DND-41 (cell line): ENCODE measurements at places on chromosomes 2 and 18.

GRCh38 chr18:41721103-41721790 is 233.8 kb upstream of the PIK3C3 start:
- no peak for DNase-seq

DNA sequence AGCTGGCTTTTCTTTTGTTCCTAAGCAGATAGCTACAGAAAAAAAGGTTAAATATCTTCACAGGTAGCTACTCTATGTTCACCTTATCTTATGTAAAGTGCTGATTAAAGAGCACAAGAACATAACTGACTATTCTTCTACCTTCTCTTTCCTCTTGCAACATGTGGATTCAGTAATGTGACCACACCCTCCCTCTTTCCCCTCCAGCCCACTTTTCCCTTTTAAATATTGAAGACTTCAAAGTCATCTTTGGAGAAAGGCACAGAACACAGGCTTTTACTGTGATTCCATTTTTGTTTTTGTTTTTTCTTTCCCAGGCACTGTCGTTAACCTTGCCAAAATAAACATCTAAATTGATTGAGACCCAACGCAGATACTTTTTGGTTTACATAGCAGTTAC is 418.1 kb upstream of the CDH20 start:
- no peak for DNase-seq

GRCh38 chr2:201966691-201967438 is 66.8 kb upstream of the FZD7 start:
- no peak for DNase-seq

DNA sequence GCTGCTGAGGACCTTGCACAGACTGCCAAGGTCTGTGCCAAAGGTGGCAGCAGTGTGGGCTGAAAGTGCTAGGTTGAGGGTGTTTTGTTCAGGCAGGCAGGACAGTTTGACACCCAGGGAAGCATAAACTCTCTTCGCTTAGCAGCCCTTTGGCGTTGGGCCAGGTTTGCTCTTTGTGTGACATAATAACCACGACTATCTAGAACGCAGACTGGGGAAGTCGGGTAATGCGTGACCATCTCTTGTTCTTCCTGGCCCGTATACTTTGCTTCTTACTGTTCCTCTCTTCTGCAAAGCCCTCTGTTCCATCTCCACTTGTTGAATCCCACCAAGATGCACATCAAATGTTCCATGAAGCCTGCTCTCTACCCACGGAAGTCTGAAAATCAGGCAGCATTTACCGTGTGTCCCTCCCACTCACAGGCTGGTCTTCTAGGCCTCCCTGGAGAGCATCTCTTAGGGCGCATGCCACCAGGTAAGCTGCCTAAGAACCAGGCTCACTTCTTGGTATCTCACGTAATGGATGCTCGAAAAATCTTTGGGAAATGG is 96.7 kb upstream of the LMAN1 start:
- DNase-seq, result peak; percentile 10

DNA sequence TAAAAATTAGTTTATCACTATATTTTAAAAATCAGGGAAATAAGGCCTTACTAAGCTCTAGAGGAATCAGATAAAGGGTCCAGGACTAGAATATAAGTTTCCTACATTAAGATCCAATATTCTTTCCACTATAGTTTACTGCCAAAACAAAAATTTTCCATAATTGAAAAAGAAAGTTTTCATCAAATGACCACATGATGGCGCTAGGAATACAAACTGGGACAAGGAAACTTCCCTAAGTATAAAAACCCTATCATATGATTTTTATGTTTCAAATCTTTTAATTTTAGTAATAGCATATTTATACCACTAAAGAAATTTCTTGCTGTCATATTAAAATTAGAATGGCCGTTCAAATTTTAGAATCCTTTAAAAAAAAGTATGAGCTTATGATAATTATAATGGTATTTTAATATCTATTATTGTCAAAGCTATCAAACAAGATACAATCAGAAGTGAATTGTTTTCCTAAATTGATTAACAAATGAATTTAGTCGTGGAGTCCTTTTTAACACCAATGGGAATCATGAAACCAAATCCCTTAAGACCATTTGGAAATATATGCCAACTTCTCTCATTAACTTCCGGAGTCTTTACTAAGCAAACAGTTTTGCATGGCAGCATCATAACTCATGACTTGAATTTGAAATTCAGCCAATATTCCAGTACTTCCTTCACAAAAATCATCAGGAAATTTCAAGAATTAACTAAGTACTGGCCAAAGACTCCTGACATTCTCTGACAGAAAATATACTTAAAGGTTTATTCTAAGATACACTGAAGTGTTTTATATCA is 70.3 kb downstream of the SCN1A start:
- no peak for DNase-seq

DNA sequence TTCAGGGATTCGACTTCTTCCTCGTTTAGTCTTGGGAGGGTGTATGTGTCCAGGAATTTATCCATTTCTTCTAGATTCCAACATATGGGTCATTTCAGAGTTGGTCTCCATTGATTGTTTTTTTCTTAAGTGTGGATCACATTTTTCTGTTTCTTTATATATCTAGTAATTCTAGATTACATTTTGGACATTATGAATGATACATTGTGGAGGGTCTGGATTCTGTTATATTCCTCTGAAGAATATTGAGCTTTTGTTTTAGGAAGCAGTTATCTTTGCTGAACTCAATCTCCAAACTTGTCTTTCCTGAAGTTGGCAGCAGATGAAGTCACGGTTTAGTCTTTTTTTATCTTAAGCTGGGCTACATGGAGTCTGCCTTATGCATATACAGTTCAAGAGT is 9.3 kb downstream of the FAM228B start:
- DNase-seq, result no peak

DNA sequence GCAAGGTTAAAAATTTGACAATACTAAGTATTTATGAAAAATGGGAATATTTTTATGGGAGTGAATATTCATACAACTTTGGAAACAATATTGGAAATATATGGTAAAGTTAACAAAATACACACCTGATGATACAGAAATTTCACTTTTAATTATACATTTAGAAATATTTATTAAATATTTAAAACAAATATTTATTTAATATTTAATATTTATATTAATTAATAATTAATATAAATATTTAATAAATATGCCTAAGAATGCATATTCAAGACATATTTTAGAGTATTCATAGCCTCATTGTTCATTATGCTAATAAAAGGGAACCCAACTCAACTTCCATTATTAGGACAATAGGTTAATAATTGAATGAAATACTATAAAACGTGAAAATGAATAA is 7.0 kb upstream of the DYNAP start:
- no peak for DNase-seq

- peak; percentile 52 for DNase-seq
Observed at GRCh38 chr2:179020156-179020750, 29.7 kb downstream of the CCDC141 start.

- DNase-seq, result no peak
Observed at GRCh38 chr2:179636995-179637394, 224.4 kb downstream of the ZNF385B start.

- DNase-seq, result no peak
Observed at GRCh38 chr2:236782938-236783337, 213.3 kb downstream of the ACKR3 start.

GRCh38 chr2:119731983-119732382 is 27.7 kb upstream of the PTPN4 start:
- no peak for DNase-seq

GRCh38 chr2:33212151-33212550 is 264.3 kb upstream of the RASGRP3 start:
- no peak for DNase-seq

- no peak for DNase-seq
Observed at GRCh38 chr18:36058674-36059073, 8.7 kb downstream of the RPRD1A start.

DNA sequence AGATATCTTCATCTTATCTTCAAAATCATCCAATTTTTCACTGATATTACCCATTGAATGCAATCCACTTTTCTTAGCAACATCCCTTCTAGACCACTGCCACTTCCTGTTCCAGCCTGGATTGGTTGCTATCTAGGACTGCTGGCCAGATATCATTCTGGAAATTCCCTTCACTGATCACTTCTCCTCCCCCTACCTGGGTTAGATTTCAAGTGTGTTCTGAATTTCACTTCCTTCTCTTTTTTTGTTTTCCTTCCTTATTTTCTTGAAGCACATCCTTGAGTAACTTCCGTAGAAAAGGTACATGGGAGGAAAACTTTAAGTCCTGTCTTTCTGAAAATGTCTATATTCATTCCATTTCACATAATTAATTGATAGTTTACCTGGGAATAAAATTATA is 82.0 kb upstream of the IL1R2 start:
- DNase-seq, result no peak

GRCh38 chr18:46366751-46367376 is 262.7 kb downstream of the HAUS1 start:
- no peak for DNase-seq

- no peak for DNase-seq
Observed at GRCh38 chr2:42663828-42664227, 95.4 kb downstream of the MTA3 start.

DNA sequence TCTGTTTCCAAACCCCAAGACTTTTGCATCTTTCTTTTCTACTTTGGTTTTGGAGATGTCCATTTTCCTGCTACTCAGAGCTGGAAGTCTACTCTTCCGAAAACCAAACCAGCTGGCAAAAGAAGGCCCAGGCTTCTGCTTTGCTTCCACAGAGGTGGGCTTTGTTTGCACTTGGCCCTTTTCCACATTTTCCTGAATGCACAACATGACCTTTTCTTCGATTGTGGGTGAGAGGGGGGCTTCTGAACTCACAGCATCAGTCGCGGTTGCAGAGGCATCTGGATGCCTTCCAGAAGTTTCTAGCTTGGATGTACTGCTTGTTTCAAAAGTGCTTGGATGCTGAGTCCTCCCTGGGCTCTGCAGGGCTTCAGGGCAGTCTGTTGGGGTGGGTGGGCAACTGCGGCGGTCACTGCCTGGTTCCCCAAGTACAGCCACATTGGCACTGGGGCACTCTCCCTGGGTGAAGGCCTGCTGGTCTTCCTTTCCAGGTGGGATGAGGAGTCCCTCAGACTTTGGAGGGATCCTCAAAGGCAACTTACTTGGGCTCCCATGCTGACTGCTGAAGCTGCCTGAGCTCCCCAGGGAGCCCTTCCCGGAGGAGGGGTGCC is 112.3 kb upstream of the LYPD1 start:
- DNase-seq, result no peak

DNA sequence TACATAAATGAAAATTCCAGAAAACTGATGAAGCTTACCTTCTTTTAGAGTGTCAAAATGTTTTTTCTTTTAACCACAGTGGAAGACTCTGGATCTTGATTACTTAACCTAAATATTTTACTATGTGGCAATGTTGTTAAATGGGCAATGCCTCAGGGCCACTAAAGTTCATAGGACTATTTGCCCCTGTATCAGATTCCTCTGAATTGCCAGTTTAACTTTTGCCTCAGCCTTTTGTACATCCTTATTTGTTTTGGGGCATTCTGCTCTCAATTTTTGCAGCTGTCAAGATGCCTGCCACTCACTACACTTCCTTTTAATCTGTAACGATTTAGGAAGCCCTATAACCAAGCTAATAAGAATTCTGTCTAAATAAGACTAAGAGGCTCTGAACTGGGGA is 31.7 kb upstream of the SERTAD2 start:
- DNase-seq, result no peak

- DNase-seq, result no peak
Observed at GRCh38 chr18:61748004-61748403, 144.8 kb downstream of the RNF152 start.

- no peak for DNase-seq
Observed at GRCh38 chr18:21305621-21306020, 63.6 kb downstream of the GREB1L start.

DNA sequence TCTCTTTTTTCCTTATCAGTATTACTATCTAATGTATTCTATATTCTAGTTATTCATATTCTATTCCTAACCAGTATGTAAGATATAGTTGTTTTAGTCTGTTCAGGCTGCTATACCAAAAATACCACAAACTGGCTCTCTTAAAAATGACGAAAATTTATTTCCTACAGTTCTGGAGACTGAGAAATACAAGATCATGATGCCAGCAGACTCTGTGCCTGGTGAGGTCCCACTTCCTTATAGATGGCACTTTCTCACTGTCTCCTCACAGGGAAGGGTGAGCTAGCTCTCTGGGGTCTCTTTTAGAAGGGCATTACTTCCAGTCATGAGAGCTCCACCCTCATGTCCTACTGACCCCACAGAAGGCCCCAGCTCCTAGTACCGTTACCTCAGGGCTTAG is 4.8 kb upstream of the ARHGAP15 start:
- no peak for DNase-seq

- DNase-seq, result no peak
Observed at GRCh38 chr2:75241696-75242095, 42.4 kb upstream of the TACR1 start.

DNA sequence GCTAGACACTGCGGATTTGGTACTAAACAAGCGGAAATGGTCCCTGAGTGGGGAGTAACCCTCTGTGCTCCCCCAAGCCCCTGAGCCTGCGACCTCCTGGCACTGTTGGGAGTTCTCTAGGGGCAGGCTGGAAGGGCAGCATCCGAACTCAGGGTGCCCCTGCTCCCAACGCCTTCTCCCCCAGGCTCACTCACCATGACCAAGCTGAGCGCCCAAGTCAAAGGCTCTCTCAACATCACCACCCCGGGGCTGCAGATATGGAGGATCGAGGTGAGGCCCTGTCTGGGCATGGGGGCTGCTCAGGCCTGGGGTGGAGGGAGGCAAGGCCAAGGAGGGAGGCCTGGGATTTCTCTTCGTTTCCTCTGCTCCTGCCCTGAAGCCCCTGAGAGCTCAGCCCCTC is 4.7 kb downstream of the VIL1 start:
- DNase-seq, result no peak

DNA sequence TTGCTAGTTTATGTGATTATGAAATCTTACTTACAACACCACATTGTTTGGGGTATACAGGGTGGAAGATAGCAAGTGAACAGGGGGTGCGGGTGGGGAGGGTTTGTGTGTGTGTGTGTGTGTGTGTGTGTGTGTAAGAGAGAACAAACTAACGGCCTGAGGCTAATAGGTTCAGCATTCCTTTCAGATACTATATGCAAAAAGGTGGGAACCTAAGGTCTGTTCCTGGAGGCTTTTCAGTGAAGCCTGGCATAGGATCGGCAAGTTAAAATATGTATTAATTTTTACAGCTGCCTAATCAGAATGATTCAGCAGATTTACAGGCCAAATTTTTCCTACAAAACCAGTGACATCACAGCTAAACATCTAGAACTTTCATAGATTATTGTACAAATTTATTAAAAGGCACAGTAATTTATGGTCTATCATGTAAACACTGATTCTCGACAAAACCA is 7.6 kb upstream of the SPDYA start:
- DNase-seq, result no peak

- DNase-seq, result no peak
Observed at GRCh38 chr18:1559563-1559962, 654.9 kb downstream of the ADCYAP1 start.

- DNase-seq, result no peak
Observed at GRCh38 chr2:165348441-165348840, 109.2 kb downstream of the SCN2A start.

DNA sequence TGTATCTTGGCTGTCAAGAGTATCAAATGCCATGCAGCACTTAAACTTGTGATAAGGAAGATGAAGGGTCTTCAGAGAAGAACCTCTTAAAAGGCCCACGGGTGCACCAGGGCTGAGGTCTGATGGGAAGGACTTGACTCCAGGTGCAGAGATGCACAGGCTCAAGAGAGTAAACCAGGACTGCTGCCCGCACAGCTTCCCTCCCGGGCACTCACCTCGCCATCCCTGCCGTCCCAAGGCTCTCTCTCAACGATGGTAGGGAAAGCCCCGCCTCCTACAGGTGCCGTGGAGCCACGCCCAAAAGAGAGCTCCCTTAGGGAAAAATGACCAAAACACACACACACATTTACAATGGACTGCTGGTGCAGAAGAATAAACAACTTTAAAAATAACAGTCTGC is 27.9 kb downstream of the PDIA6 start:
- DNase-seq, result no peak
